ENCODE measurements at places on chromosomes 6 and 20.

GRCh38 chr20:48359692-48360341 is 468.0 kb downstream of the PREX1 start:
- DNase-seq: no peak

DNA sequence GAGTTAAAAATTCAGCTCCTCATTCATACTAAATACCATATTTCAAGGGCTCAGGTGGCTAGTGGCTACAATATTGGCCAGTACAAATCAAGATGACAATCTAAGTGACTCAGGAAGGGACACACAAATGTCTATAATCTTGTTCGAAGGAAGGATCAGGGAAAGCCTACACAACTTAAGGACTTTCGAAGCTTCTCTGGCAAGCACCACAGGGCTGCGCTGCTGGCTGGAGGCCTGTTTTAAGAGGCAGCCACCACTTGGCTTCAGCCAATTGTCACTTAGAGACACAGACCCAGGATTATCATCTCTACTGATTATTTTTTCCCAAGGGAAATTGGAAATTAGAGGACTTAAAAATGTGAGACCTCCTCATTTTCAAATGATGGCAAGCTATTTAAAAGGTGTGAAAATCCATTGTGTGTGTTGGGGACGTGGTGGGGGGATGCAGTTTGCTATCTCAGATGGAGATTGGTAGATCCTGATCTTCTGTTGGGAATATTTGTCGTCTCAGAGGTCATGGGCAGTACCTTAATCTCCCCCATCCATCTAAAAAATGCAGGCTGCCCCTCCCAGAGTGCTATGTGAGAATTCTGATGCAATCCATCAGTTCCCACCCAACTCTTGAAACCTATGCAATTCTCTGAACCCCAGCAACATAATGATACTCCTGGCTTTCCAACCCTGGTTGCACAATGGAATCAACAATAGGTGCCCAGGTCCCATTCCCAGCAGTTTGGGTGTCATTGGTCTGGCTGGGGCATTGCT is 11.3 kb downstream of the ARHGAP40 start:
- no peak for DNase-seq

DNA sequence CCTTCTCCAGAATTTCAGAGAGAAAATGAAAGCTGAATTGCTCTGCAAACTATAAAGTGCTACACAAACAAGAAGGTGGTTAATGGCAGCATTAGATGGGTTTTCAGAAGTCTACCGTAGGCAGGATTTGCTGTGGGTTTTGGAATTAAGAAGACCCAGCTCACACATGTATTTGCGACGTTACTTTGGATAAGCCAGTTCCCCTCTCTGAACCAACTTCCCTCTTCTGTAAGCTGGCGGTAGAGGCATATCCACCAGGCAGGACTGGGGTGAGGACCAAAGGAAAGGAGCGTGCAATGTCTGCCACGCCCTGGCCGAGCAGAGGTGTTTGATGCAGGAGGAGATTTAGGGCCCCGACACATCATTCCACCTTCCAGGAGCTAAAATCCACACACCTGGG is 6.9 kb downstream of the RSPO4 start:
- no peak for DNase-seq

DNA sequence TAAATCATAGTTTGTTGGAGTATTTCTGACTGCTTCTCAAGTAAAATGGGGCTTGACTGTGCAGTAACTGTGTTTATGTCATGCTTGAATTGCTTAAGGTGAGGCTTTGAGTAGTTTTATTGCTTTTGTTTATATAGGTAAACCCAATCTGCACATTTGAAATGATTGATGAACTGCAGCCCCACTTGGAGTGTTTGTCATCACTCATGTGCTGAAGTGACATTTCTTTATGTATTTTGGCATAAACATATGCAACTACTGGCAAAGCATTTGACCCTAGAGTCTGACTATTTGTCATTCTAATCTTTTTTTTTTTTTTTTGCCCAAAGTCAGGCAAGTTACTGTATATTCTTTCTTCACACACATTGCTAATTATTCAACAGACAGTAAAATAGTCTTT is 491.4 kb upstream of the POU3F2 start:
- no peak for DNase-seq

GRCh38 chr6:133203344-133203697 is 37.8 kb upstream of the EYA4 start:
- DNase-seq: no peak

DNA sequence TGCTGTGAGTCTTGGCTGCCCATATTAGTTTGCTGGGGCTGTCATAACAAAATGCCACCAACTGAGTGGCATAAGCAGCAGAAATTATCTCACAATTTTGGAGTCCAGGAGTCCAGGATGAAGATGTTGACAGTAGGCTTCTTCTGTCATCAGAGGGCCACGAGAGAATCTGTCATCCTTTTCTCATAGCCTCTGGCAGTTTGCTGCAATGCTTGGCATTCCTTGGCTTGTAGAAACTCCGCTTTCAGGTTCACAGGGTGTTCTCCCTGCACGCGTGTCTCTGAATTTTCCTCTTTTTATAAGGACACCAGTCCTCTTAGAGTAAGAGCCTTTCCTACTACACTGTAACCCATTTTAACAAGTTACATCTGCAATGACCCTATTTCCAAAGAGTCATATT is 838.4 kb downstream of the TFAP2A start:
- DNase-seq: no peak

DNA sequence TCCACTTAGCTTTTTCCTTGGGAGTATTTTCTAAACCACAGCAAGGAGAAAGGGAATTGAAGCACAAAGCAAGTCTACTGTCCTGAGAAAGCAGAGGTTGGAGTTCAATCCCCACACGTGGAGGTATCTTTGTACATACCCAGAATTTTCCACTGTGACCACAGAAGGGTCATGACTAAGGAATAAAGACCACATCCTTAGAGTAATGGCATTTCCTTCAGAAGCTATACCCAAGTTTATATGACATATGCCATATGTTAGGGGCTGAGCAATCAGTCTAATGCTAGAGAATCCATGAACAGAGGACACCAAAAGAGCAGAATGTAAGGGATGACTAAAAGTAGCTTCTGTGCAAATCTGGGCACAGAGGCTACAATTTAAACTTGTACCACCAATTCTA is 46.4 kb downstream of the ATG5 start:
- no peak for DNase-seq

- DNase-seq: peak; percentile 58
These were observed 49.4 kb upstream of the RREB1 start for GRCh38 chr6:7058250-7058923.

DNA sequence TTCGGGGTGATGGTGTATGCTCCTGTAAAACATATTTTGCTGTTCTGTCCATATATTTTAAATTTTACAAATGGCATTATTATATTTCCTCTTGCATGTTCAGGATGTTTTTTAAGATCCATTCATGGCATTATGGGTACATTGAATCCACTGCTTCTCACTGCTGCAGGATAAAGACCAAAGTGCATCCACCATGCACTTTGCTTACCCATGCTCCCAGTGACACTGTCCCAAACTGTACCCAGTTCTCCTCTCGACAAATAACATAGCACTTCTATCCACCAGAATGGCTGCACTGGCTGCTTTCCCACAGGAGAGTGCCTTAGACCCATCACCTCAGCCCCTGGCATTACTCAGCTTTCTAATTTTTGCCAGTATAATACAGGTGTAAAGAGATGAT is 29.7 kb downstream of the MTRES1 start:
- DNase-seq: no peak

GRCh38 chr6:26351544-26351953 is 13.4 kb upstream of the BTN3A2 start:
- DNase-seq: no peak

- no peak for DNase-seq
These were observed 50.6 kb downstream of the FKBP1C start for GRCh38 chr6:63261820-63262219.

GRCh38 chr6:26155061-26155930 is 68.1 kb downstream of the HFE start:
- peak; percentile 71 for DNase-seq

GRCh38 chr20:47825011-47825762 is 39.9 kb upstream of the SULF2 start:
- no peak for DNase-seq

GRCh38 chr6:88709819-88710246 is 253.6 kb downstream of the RNGTT start:
- DNase-seq: no peak

- DNase-seq: no peak
These were observed 657.7 kb downstream of the PHF3 start for GRCh38 chr6:64293298-64293697.

DNA sequence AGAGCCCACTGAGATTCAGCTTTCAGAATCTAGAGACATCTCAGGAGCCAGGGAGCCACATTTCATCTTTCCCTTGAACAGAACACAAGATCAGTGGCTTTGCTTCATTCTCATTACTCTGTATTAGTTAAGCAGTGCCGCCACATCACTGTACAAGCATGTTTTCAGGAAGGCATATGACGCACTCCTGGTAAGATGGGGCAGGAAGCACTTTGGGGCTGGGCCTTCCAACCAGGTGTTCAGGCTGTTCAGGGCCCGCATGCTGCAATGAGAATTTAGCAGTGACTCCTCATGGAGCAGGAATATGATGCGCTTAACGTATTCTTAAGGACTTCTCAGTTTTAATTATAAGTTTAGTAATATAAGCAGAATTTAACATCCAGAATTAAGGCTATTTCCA is 29.7 kb upstream of the GNRH2 start:
- DNase-seq: no peak

GRCh38 chr20:1811621-1812498 is 83.3 kb upstream of the SIRPA start:
- no peak for DNase-seq

DNA sequence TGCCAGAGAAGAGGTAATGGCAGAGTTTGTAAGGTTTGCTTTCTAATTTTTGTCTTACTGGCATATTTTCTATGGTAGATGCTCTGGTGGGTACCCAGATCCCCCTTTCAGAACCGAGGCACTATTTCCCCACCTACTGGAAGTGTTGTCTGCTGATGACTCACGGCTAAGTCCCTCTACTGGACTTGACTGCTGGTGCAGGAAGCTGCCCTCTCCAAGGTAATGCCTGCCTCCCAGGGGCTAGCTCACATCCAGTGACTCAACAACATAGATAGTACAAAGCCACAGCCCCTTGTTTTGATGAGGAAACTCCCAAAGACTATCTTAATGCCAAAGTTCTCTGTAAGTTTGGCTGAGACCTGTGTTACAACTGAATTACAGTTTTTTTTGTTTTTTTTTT is 285.4 kb upstream of the FLRT3 start:
- DNase-seq: no peak

DNA sequence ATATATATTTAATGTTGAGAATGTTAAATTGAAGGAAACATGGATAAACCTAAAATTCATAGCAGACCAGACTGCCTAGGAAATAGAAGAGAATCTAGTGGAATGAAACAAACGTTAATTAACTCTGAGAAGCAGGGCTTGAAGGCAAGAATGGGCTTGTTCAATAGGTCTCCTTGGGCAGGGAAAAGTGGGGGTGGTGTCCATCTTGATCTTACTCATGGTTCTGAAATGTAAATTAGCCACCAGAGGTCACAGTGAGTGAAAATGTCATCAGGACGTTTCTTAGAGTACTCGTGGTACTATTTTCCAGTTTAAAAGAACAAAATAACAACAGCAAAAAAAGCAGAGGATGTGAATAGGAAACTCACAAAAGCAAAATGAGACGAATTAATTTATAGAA is 66.8 kb upstream of the BTBD3 start:
- no peak for DNase-seq

- no peak for DNase-seq
These were observed 71.2 kb downstream of the RAMACL start for GRCh38 chr6:166515072-166515810.

DNA sequence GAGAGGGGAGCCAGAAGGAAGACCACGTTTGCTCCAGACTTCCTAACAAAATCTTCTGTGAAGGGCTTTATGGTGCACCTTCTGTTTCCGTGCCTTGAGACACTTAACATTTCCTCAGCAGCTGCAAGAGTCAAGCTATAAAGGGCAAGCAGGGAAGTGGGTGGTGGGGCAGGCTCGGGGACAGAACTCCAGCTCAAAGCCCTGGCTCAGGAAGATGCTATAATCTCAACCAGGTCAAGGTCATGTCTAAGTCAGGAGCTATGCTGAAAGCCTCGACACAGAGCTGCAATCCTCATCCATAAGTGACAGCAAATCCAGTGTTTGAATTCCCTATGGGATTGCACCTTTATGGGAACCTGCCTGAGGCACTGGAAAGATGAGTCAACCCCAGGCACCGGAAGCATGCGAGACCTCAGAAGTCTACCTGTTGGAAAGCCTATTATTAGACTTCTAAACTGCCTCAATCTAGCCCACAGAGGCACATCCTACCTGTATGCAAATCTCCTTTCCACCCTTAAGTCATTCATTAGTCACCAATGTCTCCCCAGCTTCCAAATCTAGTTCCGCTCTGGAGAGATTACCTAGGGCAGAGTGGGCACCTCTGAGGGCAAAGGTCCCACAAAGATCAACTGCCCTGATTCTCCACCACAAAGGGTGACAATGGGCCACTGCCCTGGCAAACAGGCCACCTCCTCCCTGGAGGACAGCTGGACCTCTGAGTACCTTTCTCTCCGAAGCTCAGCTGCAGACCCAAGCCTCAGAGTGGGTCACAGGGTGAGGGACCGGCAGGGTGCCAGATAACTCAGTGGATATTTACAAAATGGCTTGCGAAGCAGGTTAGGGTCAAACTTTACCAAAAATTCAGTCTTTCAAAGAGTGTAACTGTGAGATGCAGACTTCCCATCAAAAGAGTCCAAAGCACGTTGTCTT is 287.0 kb downstream of the CDC5L start:
- DNase-seq: no peak

DNA sequence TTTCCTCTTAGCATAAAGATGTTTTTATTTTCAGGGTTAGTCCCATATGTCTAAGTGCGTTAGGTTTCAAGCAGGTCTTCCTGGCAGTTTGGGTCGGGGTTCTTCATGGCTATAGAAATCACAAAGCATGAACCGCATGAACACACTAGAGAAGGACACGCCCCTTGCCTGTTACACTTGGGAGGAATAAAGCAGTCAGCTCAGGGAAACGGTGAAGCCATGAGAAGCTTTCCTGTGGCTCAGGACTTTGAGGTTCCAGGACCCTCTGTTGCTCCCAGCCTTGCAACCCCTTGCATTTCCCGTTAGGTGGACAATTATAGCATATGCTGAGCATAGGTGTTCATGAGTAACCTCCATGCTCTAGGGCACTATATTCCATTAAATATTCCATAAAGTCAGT is 96.7 kb downstream of the SYCP2 start:
- no peak for DNase-seq

DNA sequence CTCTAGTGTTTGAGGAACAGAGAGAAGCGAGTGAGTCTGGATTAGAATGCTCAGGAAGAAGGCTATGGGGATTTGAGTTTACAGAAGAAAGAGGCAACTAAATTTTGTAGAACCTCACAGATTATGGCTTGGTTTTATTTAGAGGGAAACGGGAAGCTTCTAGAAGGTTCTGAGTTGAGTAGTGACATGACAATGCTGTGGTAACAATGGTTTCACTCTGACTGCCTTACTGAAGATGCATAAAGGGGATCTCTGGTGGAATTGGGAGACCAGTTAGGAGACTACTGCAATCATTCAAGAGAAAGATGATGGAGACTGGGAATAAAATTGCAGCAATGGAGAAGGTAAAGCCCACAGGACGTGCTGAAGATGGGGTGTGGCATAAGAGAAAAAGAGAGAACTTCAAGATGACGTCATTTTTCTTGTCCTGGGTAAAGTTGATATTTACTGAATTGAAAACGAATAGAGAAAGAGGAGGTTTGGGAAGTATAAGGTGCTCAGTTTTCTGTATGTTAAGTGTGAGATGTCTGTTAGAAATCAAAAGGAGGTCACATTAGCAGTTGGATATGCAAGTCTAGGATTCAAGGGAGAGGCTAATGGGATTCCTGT is 710.1 kb upstream of the NRSN1 start:
- no peak for DNase-seq

Data from activated CD4-positive, alpha-beta T cell treated with anti-CD3 and anti-CD28 coated beads, Interleukin-2, amount 10 ng/mL, durations not matched to agents 24 days and 14 days (primary cell).